ENCODE measurements at places on chromosomes 12 and 14. TPM values are rescaled to one million over a fixed set of nuclear protein-coding genes. Genes with fewer than 3 reads are reported as not detected.
A peak's percentile ranks its signal among the peaks of the same experiment; 100 is the strongest.

KRT78 gene
- total RNA-seq = not detected

- no peak for DNase-seq
Measured at GRCh38 chr12:81249976-81250375, 172.1 kb downstream of the ACSS3 start.

- DNase-seq = no peak
Measured at GRCh38 chr12:112852127-112852526, 54.6 kb upstream of the OAS1 start.

- no peak for DNase-seq
Measured at GRCh38 chr12:15152456-15152855, 68.8 kb downstream of the RERG start.

GRCh38 chr12:96171905-96172304 lies 22.3 kb upstream of the ELK3 start:
- DNase-seq = no peak

GRCh38 chr12:58575256-58575655 lies 345.0 kb downstream of the LRIG3 start:
- no peak for DNase-seq

- DNase-seq = no peak
Measured at GRCh38 chr12:80659512-80660063, 47.8 kb upstream of the MYF6 start.

DNA sequence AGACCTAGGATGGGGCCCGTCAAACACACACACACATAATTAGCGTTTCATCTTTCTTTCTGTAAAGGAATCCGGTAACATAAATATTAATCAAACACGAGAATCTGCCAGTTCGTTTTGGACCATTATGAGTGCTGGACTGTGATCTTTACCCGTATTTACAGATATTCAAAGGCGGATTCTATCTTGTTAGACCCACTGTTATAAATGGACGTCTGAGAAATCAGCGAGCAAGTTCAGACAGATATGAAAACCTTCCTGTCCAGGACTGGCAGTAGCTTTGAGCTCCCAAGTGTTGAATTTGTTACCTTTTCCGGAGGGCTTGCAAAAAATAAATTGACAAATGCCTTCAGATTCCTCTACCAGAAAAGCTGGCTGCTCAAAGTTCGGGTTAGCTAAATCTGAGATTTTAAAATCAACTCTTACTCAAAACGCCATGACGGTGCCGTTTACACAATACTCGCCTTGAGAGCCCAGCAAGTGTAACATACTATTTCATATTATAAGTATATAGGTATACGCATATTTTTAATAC lies 27.6 kb downstream of the BCL11B start:
- DNase-seq = no peak

GNB3 gene
- 6.2 TPM for total RNA-seq

DNA sequence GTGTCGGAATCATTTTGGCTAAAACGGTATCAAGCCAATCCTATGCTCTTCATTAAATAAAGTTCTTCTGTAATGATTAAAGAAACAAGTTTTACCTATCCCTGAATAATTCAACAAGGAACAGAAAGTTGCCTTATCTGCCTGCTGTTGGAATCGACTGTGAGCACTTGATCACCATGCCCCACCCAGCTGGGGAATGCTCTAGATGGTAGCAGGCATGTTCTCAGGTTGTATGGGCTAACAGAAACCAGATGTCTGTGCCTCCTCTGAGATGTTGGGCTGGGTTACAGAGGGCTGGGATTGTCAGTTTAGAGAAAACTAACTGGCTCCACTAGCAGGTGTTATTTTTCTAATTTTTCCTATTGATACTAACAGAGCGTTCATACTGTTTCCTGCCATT lies 28.9 kb downstream of the RTRAF start:
- no peak for DNase-seq

DNA sequence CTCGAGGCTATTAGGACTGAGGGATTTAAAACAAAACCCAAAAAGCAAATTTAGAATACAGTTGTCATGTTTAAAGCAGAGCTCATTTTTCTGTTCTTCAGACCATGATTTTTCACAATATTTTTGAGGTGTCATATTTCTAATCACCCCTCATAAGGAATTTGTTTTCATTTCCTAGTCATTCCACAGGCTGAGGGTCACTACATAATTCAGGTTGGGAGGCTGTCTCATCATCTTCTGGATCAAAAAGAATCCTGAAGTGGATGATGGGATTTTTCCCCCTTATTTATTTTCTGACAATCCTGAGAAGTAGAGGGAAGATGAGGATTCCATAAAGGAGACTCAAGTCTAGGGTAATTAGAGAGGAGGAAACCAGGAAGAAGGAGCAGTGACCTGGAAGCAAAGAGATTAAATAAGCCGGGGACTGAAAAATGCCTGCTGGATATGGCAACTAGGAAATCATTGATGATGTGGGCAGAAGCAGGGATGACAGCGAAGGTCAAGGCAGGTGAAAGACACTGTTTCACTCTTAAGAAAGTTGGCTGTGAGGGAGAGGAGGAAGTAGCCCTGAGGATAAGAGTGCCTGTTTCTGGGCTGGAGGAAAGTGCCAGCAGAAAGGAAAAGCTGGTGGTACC lies 9.0 kb upstream of the PCNX1 start:
- DNase-seq = no peak

GRCh38 chr12:108806346-108806745 lies 51.0 kb downstream of the SSH1 start:
- DNase-seq = no peak

ANKS1B gene
- 5.3 TPM for total RNA-seq

TGFB3 gene
- 17.0 TPM for total RNA-seq

KCNA5 gene
- total RNA-seq = 4.4 TPM

- DNase-seq = no peak
Measured at GRCh38 chr12:123126294-123127181, 24.4 kb downstream of the PITPNM2 start.

GRCh38 chr14:96156804-96157760 lies 47.6 kb upstream of the BDKRB2 start:
- DNase-seq = no peak

- no peak for DNase-seq
Measured at GRCh38 chr14:71465316-71465715, 466.9 kb upstream of the RGS6 start.

GUCY2C gene
- total RNA-seq = not detected

GPRC5D gene
- total RNA-seq = not detected

ACYP1 gene
- total RNA-seq = 12.2 TPM

GRCh38 chr12:81136519-81136918 lies 58.6 kb downstream of the ACSS3 start:
- no peak for DNase-seq

DNA sequence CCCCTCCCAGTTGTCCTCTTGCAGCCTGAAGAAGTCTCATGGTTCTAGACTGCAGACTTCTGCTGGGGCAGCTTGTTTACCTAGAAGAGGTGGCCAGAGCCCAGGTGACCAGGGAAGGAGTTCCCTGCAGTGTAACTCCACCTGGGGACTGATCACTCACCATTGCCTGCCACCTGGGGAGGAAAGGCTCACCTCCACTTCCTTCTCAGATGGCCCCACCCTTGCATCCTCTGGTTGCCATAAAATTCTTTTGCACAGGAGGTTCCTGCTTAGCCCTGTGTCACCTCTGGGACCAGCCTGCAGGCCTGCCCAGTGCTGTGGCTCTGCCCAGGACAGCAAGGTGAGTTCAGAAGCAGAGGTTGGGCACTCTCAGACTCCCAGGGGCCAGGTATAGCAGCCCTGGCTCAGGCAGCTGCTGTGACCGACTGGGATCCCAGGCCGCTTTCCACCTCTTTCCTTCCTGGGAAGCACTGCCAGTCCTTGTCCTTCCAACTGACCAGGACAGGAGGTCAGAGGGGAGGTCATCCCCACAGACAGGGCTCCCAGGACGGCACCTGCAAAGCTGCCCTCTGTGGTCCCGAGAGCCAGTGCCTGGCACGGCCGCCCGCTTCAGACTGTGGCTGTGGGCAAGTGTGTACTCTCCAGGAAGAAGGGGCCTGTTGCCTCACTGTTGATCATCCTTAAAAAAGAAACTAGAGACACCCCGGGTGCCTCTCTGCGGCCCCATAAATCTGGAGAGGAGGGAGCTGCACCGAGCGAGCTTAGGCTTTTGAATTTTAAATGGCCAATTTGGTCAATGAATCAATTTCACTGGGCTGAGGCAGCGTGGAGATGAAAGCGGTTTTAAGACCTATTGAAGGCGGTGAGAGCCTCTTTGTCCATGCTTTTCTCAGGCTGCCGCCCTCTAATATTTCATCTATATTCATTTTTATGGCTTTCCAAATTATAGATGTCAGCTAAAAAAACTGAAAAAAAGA lies 79.5 kb upstream of the C14orf180 start:
- peak; percentile 52 for DNase-seq

TEX22 gene
- total RNA-seq = 0.14 TPM

DNA sequence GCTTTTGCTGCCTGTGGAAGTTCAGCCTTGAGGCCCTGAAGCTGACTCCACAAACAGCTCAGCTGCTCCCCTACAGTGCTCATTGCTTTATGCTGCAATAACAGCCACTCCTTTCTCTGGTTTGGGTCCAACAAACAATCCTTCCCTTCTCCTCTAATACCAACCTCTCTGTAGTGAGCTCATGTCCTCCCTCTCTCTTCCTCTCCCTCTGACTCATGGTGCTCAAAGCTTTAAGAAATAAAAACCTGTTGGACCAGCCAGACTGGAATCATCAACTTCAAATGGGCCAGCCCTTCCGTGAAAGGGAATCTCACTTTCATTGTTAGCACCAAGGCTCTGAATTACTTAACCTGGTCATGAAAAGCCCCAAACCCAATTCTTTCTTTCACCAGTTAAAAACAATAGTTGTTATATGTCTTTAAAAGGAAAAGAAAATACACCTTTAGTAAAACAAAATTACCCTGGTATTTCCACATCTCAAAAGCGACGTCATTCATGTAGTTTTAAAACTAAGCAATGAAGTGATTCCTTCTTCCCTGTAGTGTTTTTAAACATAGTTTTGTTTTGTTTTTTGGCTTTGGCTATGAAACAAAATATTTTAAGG lies 126.4 kb downstream of the DUSP6 start:
- DNase-seq = no peak

- no peak for DNase-seq
Measured at GRCh38 chr12:80442426-80443222, 1.4 kb upstream of the PTPRQ start.

DNA sequence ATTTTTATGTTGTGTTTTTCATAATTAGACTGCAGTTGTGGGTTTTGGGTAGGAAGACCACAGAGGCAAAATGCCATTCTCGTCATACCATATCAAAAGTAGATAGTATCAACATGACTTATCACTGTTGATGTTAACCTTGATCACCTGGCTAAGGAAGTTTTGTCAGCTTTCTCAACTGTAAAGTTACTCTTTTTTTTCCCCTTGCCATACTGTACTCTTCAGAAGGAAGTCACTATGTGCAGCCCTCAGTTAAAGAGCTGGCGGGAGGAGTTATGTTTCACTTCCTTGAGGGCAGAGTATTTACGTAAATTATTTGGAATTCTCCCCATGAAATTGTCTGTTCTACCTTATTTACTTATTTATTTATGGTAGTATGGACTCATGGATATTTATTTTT lies 78.7 kb downstream of the PRORP start:
- no peak for DNase-seq

DNA sequence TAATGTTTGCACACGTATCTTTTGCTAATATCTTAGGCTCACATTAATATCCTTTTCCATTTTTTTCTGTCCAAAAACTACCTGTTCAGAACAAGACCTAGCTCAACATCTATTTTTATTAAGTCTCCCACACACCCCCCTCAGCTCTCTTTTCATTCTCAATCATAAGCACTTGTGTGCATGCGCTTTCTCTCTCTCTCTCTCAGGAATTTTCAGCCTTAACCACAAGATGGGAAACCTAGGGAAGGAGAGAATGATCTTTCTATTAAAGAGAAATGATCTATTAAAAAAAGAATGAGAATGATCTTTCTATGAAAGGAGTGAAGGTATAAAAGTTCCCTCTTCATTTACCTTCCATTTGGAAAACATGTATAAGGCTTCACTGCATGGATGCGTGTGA lies 39.7 kb upstream of the AP4S1 start:
- no peak for DNase-seq

Measured in heart left ventricle (tissue), 16 donors.